ENCODE measurements at places on chromosomes 5 and 9.

DNA sequence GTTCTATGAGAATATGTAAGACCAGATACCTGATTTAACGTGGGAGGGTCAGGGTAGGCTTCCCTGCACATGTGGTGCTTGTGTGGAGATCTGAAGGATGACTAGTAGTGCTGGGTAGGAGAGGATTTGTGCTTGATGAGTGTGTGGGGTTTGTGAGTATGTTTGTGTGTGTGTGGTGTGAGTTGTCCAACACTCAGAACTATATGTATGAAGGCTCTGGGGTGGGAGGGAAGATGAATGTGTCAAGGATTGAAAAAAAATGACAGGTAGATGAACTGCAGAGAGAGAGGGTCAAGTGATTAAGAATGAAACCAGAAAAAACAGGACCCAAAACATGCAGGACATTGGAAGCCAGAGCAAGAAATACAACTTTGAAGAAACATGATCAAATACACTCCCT is 154.6 kb upstream of the NR3C1 start:
- no peak for DNase-seq

DNA sequence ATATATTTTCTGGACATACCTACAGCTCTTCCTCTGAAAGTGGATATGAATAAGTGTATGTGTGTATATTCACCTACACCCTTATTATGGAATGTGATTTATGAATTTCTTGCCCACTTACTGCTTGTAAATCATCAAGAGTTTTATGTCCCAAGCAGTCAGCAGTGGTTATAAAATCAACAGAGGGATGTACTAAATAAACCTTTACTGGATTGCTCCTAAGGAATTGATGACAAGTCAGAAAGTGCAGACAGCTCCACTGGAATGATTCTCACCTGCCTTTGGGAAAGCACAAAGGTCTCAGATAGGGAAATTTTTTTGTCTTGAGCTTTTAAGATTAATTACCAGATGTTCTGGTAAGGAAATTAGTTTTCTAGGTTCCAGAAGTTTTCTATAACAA is 9.3 kb downstream of the TMEM174 start:
- DNase-seq = no peak

DNA sequence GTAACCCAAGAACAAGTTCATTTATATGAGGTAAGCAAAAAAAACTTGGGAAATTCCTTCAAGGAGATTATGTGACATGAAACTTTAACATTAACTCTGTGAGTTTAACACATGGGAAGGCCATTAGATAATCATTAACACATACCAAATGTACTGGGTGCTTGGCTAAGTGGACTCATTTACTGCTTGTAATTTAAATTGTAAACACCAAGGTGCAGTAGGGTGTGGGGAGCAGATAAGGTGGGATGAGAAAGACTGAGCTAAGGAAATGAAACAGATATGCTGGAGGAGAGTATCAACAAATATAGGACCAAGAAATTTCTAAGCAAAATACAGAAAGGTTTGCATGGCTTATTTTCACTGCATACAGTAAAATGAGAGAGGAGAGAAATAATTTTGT is 2384.8 kb upstream of the ACO1 start:
- no peak for DNase-seq

- DNase-seq = no peak
Measured at GRCh38 chr9:105436783-105437182, 11.1 kb upstream of the FSD1L start.

DNA sequence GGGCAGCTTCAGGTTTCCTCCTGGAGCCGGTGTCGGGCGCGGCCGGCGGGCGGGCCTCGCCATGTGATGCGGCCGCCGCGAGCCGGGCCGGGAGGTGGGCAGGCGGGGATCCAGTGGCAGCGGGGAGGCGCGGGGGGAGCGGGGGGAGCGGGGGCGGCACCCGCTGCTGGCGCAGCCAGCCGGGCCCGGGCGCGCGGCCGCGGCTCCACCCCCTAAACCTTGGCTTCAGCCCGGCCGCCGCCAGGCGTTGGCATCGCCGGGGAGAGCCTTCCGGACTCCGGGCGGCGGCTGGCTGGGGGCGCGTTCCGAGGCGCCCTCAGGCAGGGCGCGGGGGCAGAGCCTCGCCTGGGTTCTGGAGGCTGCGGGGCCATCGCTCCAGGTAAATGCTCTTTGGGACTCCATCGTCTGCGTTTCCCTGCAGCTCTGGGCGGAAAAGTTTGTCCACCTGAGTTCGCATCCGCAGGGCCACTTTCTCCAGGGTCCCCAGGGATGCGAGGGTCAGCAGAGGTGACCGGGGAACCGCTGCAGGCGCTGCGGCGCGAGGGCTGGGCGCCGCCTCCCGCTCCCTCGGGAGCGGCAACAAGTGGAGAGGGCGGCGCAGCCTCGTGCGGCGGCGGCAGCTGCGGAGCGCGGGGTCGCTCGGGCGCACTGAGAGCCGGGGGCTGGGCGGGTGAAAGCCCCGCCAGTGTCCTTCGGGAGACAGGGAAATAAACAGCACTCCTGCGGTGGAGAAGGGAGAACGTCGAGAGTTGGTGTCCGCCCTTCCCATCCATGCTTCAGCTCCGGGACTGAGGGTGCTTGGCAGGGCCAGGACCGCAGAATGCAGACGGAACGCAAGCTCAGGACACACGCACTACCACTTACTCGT is at the start of gene ARHGEF28:
TSS of gene ARHGEF28 (plus strand) at position 253 of the 868 bp plus-strand sequence. CDS start 58,656 bp downstream, outside the sequence.
- peak; percentile 89 for DNase-seq

GRCh38 chr9:130215341-130216119 is 43.3 kb downstream of the NCS1 start:
- no peak for DNase-seq
